Fibroblast of the aortic adventitia (primary cell): ENCODE measurements at places on chromosomes 7 and 10. TPM values are rescaled to one million over a fixed set of nuclear protein-coding genes. Genes with fewer than 3 reads are reported as not detected.

- no peak for DNase-seq
These were observed 172.3 kb downstream of the IMMP2L start for GRCh38 chr7:111390000-111390399.

GRCh38 chr7:4965295-4966022, 6.5 kb upstream of the MMD2 start:
- DNase-seq, result no peak

- no peak for DNase-seq
These were observed 21.0 kb downstream of the SHH start for GRCh38 chr7:155791214-155791737.

GRCh38 chr10:13335881-13336280, 12.2 kb downstream of the SEPHS1 start:
- no peak for DNase-seq

- no peak for DNase-seq
These were observed 767.4 kb upstream of the GHITM start for GRCh38 chr10:83371696-83372490.

DNA sequence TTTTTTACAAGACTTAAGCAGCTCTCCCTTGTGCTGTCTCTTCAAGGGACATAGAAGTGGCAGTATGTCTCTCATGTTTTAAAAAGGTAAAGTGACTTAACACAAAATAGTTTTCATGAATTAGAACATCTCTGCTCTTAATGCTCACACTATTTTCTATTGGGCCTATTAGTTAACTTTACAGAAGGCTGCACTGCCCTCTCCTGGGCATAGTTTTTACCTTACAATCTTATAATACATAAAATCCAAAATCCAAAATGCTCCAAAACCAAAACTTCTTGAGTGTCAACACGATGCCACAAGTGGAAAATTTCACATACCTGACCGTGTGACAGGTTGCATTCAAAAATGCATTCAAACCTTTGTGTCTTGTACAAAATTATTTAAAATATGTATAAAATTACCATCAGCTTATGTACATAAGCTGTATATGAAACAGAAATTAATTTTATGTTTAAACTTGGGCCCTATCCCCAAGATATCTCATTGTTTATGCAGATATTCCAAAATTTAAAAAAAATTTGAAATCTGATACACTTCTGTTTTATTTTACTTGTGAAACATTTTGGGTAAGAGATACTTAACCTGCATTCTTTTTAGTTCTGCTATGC, 25.8 kb downstream of the TES start:
- DNase-seq, result peak; percentile 83

DNA sequence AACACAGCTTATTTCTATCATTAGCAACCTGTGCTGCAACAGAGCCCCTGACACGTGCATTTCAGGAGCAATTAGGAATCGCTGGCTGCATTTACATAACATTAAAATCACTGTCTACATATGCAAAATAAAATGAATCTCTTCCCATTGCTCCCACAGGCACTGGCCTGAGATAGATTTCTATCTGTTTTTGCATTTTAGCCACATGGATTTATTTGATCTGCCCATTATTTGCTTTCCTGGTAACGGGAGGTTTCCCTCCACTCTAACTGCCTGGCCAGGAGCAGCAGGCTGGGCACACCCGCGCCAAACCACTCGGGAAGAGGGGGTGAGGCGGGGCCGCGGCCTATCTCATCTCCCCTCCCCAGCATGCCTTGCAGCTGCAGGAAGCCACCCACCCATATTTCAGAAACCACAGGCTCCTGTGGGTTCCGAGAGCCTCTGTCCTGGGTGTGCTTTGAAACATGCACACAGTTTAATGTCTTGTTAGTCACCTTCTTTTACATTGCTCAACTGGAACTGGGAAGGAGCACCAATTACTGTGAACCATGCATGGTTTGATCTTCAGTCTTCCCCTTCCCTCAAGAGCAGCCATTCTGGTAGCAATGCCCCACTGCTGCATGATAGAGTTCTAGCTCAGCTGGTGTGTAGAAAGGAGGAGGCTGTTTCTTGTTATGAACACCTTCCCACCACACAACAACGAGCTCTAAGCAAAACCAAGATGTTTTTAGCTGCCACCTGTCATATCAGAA, 37.7 kb upstream of the IKZF1 start:
- DNase-seq, result no peak

- DNase-seq, result no peak
These were observed at the start of gene CLDN4 for GRCh38 chr7:73830681-73831583. Gene CLDN4 (plus strand): TSS chr7:73830996. CDS start chr7:73831202, 206 bp downstream.

DNA sequence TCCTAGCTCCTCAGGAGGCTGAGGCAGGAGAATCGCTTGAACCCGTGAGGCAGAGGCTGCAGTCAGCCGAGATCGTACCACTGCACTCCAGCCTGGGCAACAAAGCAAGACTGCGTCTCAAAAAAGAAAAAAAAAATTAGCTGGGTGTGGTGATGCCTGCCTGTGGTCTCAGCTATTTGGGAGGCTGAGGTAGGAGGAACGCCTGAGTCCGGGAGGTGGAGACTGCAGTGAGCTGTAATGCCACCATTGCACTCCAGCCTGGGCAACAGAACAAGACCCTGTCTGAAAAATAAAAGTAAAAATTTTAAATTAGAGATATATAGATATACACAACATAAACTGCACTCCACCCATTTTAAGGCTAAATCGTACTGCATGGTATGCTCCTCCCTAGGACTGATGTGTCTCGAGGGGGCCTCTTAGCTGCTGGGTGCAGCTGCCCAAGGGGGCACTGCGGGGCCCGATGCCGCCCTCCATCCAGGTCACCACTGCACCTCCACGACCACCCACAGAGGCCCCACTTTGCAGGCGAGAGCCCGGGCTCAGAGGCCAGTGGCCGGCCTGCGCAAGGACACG, 40.9 kb upstream of the FOXK1 start:
- peak; percentile 16 for DNase-seq

DNA sequence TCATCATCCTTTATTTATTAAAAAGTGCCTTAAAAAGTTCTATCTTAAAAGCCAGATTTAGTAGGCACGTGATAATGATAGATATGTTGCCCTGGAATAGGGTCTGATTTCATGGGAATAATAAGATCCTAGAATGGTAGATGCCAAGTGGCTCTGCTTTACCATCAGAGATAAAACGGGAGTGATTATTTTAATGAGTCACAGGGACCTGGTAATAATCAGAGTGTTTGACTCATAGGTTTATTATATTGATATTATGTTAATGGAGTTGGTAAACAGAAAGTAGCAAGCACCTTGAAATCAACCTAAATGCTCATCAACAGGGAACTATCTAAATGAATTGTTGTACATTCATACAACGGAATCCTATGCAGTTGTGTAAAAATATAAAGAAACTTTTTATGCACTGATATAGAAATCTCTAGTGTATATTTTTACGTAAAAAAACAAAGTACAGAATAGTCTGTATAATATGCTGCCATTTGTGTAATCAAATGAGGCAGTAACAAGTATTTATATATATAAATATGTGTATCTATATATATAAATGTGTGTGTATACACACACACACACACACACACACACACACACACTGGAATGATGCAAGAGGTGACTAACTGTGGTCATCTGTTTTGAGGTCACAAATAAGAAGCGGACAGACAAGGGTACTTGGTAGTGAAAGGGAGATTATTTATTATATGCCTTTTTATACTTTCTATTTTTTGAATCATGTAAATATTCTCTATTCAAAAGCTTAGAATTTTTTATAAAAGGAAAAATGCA, 78.6 kb upstream of the DYNC1I1 start:
- DNase-seq, result peak; percentile 7

DNA sequence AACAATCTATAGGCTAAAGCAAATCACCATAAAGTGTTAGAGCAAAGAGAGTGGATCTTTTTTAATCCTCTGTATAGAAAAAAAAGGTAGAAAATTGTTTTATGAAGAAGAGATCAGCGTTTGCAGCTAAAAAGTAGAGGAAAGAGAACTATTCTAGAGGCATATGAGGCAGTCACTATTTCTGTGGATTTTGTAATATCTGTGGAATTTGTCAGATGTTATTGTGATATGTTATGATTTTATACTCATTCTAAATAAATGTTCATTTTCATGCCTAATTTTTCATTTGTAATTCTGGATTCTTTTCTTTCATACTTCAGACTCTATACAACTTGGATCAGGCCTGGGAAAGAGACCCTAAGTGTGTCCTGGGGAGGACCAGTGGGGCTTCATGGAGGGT, 295.0 kb upstream of the LYZL1 start:
- DNase-seq, result no peak

AGK gene
- total RNA-seq, result 28.1 and 28.7 TPM in 2 replicates

HTR7 gene
- 0.25 and 4.6 TPM in 2 replicates for total RNA-seq

FXYD4 gene
- total RNA-seq, result not detected in 2 replicates

SEMA4G gene
- 0.25 and 0.81 TPM in 2 replicates for total RNA-seq

SH2D4B gene
- not detected in 2 replicates for total RNA-seq

FHIP2A gene
- total RNA-seq, result 36.6 and 54.7 TPM in 2 replicates

SPDYE1 gene
- not detected in 2 replicates for total RNA-seq

NFE2L3 gene
- total RNA-seq, result 0.18 and 1.2 TPM in 2 replicates
